Kidney (tissue), 22 donors: ENCODE measurements at places on chromosomes 16 and 17. TPM values are rescaled to one million over a fixed set of nuclear protein-coding genes. Genes with fewer than 3 reads are reported as not detected.

GSG1L gene
- polyA plus RNA-seq = not detected

- DNase-seq = no peak
These were observed 31.6 kb upstream of the ASIC2 start for GRCh38 chr17:33324736-33325135.

GPR179 gene
- not detected for polyA plus RNA-seq

- DNase-seq = no peak
These were observed at the start of gene PABPN1L for GRCh38 chr16:88866151-88866920. PABPN1L (minus strand) TSS chr16:88866660; CDS start chr16:88866606, 54 bp downstream.

GRCh38 chr16:30882429-30883310 lies 11.2 kb downstream of the BCL7C start:
- no peak for DNase-seq

CCL3 gene
- 6.6 TPM for polyA plus RNA-seq

DNA sequence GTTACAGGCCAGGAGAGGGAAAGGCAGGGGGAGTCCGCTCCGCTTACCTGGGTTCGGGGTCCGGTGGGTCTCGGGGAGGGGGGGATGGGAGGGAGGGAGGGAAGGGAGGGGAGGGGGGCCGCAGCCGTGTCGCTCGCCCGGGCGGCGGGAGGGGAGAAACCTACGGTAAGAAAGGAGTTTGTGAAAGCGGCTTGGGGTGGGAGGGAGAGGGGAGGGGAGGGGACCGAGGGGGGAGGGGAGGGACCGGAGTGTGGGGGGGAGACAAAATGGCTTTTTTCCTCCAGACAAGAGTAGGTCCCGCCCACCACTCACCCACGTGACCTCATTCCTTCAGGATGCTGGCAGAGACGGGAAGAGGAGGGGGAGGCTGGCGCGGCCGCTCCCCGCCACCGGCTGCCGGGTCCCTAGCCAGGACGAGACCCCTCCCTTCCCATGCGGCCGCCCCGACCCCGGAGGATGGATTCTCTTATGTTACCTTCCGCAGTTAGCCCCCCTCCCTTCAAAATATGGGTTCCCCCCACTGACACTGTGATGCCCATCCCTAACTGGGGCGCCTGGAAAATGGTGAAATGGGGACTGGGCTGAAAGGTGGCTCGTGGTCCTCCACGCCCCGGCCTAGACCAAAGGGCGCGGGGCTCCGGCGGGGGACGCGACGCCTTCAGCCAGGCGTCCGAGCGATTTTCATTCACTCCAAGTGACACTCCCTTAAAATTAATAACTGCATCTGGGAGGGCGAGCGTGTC lies at the start of gene PCGF2:
PCGF2 (minus strand) TSS at position 188 of the 743 bp plus-strand sequence. CDS start 7,934 bp downstream, outside the sequence.
- DNase-seq = peak; percentile 97

BAHCC1 gene
- polyA plus RNA-seq = 2.6 TPM

GRCh38 chr16:2429034-2429770 lies at the start of gene CCNF:
CCNF (plus strand) TSS chr16:2429447; CDS start chr16:2429482, 35 bp downstream.
- peak; percentile 99 for DNase-seq

NPIPA2 gene
- not detected for polyA plus RNA-seq

DNA sequence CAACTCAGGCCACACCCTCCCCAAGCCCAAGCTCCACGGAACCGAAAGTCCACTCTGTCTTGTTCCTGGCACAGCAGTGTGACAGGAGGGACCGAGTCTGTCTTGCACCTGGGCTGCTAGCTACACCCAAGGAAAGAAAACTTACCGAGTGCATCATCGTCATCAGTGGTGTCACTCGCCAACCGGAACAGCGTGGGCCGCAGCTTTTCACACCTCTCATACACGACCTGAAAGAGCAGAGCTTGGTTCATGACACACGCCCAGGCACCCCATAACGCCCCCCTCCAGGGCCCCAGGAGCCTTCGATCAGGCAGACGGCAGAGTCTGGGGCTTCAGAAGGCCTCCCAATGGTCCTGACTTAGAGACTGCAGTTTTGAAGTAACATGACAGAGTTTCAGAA lies 27.5 kb downstream of the GGA2 start:
- DNase-seq = no peak

SLC16A11 gene
- 7.8 TPM for polyA plus RNA-seq

GRCh38 chr17:61476476-61477203 lies 24.4 kb downstream of the TBX4 start:
- DNase-seq = no peak

ITGAL gene
- 0.56 TPM for polyA plus RNA-seq

NPIPA7 gene
- 7.2 TPM for polyA plus RNA-seq

CCL1 gene
- polyA plus RNA-seq = not detected

DNA sequence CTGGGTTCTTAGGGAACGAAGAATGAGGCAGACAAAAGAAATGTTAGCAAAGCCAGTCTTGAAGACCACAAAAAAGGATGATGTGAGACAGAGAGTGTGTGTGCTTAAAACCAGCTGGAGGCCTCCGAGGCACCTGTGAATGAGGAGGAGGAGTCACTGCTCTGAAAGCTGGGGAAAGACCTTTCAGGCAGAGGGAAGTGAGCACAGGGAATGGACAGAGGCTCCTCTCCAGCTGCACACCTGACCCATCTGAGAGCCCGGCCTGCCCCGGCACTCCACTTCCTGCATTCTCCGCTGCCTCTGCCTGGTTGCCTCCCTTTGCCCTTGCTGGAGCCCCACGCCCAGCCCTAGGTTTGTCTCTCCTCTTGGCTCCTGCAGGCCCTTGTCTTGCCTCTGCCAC lies 55.2 kb upstream of the SREBF1 start:
- DNase-seq = no peak

DNA sequence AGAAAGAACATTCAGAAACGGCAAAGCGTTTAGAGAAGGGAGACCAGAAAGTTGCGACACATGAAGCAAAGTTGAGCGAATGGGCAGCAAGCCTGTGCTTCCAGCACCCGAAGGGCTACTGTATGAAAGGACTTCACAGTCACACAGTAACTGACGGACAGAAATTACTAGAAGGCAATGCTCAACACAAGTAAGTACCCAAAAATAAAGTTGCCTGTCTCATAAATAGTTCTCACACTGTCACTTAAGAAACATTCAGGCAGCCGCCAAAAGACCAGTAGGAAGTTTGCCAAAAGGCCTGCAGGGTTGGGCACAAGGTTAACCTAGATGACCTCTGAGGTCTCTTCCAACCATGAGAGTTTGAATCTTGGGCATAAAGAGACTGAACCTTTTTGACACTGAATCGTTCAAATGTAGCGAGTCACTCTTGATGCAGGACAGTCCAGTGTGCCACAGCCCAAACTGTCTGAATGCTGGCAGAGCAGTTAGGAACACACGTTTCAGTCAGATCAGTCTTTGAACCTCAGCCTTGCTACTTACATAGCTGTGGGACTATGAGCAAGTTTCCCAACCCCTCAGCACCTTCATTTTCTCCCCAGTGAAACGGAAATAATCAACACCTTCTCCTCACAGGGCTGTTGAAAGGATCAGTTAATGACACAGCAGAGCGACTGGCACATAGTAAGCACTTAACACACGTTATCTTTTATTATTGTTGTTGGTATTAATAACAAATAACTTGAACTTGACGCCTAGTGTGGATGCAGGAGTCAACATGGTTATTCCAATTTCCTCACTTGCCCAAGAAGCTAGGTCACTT lies 10.4 kb downstream of the NCBP3 start:
- DNase-seq = no peak

DNA sequence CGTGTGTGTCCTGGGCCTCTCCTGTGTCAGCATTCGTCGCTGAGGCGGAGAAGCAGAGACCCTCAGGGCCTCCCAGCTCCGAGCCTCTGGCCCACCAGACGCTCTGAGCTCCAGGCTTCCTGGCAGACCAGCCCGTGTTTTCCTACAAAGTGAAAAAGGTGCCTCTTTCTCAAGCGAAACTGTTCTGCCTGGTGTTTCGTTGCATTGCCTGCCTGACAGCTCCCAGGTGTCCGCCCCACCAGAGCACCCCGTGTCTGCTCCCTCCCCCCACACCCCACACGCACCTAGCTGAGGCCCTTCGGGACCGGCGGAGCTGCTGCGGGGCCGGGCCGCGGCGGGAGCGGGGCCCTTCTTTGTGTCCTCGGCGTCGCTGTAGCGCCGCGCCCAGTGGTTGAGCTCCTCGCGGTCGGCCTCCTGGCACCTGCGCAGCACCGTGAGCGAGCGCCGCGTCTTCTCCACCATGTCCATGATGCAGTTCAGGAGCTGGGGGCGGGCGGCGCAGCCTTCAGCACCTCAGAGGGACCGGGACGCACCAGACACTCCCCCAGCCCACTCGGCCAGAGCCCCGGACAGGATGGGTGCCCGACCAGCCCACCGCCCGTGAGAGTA lies 14.7 kb upstream of the PABPN1L start:
- peak; percentile 38 for DNase-seq

TMED6 gene
- 11.5 TPM for polyA plus RNA-seq

GRCh38 chr17:15350777-15351477 lies 9.5 kb upstream of the TEKT3 start:
- no peak for DNase-seq

DNA sequence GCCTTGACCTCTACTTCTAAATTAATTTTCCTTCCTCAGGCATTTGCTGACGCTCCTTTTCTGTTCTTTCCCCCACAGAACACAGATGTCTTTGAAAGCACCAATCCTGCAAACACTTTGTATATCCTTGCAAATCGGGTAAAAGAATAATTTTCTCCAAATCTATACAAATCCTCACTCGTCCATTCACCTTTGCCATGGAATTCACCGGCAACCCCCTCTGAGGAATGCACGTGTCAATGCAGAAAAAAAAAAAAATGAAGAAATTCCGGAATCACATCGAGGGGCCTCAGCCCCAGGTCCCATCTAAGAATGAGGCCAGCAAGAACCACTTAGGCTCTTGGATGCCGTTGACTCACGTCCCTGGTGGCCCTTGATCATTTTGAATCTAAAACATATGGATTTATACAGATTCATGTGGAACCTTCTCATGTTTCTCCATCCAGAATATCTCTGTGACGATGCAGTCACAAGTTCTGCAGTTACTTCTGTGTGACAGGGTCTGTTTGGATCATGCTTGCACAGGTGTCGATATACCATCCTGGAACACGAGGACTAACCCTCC lies 136.9 kb downstream of the RBFOX3 start:
- no peak for DNase-seq

- no peak for DNase-seq
These were observed 227.9 kb downstream of the MAF start for GRCh38 chr16:79372503-79373184.

GRCh38 chr17:13594310-13594709 lies 7.4 kb downstream of the HS3ST3A1 start:
- no peak for DNase-seq

DNA sequence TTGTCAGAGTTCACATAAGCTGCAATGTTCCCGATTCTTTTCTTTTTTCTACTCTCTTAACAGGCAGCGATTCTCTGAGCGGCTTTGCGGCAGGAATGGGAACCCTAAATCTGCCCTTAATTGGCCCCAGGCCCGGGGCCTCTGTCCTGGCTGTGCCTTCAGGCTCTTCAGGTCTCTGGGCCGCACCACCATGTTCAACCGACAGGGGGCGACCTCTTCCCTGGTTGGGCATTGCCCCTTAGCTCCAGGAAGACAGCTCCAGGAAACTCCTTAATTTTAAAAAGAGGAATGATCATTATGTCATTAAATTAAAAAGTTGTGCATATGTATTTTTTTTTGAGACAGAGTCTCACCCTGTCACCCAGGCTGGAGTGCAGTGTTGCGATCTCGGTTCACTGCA lies 20.3 kb downstream of the CACNG5 start:
- no peak for DNase-seq

- no peak for DNase-seq
These were observed 12.2 kb downstream of the PMFBP1 start for GRCh38 chr16:72159801-72160200.

DNA sequence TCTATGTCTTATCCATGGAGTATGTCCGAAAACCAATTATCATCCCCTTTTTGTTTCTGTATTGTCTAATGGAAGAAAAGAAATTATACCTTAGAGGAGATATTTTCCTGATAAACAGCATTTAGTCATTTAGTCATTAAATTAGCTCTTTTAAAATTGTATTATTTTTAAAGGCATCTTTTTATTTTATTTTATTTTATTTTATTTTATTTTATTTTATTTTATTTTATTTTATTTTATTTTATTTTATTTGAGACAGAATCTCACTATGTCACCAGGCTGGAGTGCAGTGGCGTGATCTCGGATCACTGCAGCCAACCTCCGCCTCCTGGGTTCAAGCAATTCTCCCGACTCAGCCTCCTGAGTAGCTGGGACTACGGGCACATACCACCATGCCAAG lies 559.1 kb downstream of the CDH13 start:
- no peak for DNase-seq

- no peak for DNase-seq
These were observed 2.0 kb upstream of the KRT38 start for GRCh38 chr17:41442739-41443138.

DNA sequence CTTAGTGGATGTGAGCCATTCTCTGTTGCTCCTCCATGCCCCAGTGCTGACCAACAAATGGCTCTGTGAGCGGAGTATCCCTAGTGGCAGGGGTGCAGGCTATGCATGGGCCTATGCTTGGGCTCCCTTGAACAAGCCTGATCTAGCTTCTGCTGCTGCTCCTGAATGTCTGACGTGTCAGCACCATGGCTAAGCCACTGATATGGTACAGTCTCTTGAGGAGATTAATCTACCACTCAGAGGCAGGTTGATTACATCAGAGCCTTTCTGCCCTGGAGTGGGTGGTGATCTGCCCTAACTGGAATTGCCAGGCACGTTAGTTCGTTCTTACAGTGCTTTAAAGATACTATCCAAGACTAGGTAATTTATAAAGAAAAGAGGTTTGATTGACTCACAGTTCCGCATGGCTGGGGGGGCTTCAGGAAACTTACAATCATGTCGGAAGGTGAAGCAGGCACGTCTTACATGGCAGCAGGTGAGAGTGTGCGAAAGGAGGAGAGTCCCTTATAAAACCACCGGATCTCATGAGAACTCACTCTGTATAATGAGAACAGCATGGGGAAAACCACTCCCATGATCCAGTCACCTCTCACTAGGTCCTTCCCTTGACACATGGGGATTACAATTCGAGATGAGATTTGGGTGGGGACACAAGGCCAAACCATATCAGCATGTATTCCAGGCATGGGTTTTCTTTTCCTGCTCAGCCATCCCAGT lies 41.5 kb upstream of the B4GALNT2 start:
- no peak for DNase-seq

- no peak for DNase-seq
These were observed 84.7 kb downstream of the MRC2 start for GRCh38 chr17:62712171-62712581.

PITPNM3 gene
- 1.8 TPM for polyA plus RNA-seq

CCDC154 gene
- polyA plus RNA-seq = 1.8 TPM

GRCh38 chr17:62760059-62760944 lies 47.8 kb downstream of the MARCHF10 start:
- peak; percentile 72 for DNase-seq

- peak; percentile 90 for DNase-seq
These were observed 39.7 kb upstream of the MEAK7 start for GRCh38 chr16:84544031-84544773.

GRCh38 chr17:58119491-58119890 lies 28.7 kb upstream of the OR4D1 start:
- no peak for DNase-seq

KRT20 gene
- not detected for polyA plus RNA-seq

- DNase-seq = no peak
These were observed 3.2 kb downstream of the FOXC2 start for GRCh38 chr16:86569701-86570447.

GRCh38 chr17:81422776-81423697 lies 27.8 kb downstream of the BAHCC1 start:
- DNase-seq = peak; percentile 70
